ENCODE measurements at places on chromosomes 11 and 22.

- DNase-seq, result no peak
These were observed 60.9 kb downstream of the KDM2A start for GRCh38 chr11:67179892-67180490.

GRCh38 chr22:39264349-39265038, 19.7 kb upstream of the PDGFB start:
- no peak for DNase-seq

GRCh38 chr11:103953797-103954486, 82.5 kb upstream of the DDI1 start:
- DNase-seq, result no peak

DNA sequence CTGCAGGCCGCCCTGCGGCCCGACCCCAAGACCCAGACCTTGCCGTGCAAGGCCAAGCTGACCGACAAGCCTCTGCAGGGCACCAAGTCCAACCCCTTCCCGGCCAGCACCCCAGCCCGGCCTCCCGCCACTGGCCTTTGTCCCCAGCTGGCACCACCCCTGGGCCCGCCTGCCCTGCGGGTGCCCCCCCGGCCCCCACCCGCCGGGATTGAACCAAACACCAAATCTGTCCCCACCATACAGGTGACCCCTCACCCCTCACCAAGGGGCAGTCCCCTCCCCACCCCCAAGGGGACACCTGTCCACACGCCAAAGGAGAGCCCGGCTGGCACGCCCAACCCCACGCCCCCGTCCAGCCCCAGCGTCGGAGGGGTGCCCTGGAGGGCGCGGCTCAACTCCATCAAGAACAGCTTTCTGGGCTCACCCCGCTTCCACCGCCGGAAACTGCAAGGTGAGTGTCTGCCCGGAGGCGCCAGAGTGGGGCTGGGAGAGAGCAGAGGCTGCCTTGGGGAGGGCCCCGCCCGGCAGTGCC, 36.2 kb downstream of the MOB2 start:
- DNase-seq, result no peak

DNA sequence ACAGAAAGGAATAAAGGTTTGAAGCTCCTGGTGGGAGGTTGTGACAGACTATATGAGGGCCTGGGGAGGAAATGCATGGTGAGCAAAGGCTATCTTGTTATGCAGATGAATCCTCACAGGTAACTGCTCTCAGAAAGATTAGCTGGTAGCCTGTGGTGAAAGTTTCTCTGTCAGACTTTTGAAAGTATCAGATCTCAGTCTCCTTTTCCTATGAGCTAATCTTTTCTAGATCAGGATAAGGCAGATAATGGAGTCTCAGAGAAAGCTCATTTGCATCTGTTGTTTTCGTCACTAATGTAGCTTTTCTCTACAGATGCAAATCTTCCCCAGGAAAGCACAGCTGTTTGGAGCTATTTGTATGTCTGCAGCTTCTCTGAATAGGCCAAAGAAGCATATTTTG, 21.0 kb upstream of the OR6X1 start:
- DNase-seq, result no peak

DNA sequence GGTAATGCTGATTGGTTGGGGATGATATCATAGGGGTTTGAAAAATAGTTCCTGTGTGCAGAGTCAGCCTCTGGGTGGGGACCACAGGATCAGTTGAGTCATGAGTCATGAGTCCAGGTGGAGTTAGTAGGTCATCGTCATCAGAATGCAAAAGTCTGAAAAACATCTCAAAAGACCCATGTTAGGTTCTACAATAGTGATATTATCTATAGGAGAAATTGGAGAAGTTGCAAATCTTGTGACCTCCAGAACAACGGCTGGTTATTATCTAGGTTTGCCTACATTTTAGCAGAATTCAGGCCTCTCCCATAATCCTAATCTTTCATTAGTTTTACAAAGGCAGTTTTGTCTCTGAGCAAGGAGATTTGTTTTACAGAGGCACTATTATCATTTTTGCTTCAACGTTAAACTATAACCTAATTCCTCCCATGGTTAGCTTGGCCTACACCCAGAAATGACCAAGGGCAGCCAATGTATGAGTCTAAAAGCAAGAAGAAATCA, 38.9 kb downstream of the MS4A2 start:
- no peak for DNase-seq

- DNase-seq, result no peak
These were observed 21.4 kb upstream of the STK33 start for GRCh38 chr11:8615291-8616032.

- no peak for DNase-seq
These were observed 96.9 kb upstream of the CTSC start for GRCh38 chr11:88434333-88434976.

DNA sequence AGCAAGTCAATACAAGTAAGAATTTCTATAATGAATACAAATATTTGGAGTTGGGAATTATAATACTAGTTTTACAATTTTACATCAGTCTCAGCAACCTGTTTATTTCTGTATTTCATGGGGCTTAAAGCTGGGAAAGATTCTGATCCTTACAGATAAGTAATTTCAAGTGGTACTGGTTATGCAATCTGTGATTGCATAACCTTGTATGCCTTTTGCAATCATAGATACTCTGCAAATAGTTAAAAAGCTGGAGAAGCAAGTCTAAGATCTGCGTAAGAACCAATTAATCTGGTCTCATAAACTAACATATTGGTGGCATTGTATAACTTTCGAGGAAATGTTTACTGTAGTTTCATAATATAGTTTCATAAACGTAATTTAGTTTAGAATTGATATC, 198.3 kb upstream of the PGR start:
- DNase-seq, result no peak

DNA sequence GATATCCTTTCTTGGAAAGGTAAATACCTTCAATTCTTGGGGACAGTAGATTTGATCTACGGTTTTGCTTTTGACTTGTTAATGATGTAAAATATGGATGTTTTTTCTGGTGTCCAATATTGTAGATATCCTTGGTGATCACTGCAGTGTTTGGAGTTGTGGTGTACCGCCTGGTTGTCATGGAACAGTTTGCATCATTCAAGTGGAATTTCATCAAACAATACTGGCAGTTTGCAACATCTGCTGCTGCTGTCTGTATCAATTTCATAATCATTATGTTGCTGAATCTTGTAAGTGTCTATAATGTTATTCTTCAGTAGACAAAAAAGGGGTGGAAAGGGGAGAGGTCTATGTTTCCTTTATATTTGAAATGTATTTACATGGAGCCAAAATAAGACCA, 27.4 kb upstream of the MUC15 start:
- no peak for DNase-seq

GRCh38 chr11:104169091-104169490, 5.1 kb upstream of the PDGFD start:
- DNase-seq, result no peak

DNA sequence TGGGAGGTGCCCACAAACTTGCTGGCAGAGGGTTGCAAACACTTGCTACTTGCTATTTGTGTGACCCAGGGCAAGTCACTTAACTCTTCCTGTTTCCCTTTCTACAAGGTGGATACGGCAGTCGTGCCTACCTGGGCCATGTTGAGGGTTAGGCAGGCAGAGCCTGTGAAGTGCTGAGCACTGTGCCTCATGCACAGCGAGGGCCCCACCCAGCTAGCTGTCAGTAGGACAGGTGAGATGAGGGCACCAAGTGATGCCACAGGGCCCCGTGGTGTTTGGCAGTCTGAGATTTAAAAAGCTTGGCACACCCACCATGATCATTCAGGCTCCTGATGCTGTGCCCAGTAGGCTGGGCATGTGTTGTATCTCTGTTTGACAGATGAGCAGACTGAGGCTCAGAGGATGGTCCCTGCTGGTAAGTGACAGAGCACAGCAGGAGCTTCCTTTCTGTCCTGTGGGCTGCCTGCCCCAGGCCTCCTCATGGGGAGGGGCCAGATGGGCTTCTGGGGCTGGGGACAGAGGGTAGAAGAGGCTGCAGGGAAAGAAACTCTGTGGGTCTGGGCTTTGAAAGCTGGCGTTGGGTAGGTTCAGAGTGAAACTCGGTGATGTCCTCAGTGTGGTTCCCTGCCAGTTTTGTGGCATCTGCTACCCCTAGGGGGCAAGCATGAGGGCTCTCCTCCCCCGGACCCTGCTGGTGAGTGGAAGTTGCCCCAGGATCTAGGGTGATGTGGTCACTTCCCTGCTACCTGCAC, 59.3 kb downstream of the TSPAN18 start:
- DNase-seq, result no peak

- DNase-seq, result no peak
These were observed 1.2 kb downstream of the DGCR2 start for GRCh38 chr22:19120829-19121630.

- DNase-seq, result no peak
These were observed 51.3 kb upstream of the SESN3 start for GRCh38 chr11:95282291-95282751.

DNA sequence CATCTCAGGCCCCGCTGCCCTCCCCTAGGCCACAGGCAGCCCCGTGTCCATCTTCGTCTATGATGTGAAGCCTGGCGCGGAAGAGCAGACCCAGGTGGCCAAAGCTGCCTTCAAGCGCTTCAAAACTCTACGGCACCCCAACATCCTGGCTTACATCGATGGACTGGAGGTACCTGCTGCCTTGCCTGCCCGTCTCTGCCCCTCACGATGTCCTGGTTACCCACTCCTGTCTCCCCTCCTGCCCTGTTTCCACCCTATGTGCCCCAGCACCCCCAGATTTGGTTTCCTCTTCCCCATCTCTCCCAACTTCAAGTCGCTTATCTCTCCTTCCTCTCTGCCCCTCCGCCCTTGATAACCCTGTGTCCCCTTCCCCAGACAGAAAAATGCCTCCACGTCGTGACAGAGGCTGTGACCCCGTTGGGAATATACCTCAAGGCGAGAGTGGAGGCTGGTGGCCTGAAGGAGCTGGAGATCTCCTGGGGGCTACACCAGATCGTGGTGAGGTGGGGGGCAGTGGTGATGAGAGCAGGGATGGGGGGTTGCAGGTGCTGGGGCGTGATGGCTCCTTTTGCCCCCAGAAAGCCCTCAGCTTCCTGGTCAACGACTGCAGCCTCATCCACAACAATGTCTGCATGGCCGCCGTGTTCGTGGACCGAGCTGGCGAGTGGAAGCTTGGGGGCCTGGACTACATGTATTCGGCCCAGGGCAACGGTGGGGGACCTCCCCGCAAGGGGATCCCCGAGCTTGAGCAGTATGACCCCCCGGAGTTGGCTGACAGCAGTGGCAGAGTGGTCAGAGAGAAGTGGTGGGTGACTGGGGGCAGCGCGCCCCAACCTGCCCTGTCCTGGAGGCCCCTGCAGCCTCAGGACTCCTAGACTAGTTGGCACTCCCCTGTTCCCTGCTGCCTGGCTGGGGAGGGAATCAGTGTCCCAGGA, 930 bp downstream of the SCYL1 start:
- no peak for DNase-seq

GRCh38 chr11:60874421-60875365, 7.4 kb downstream of the ZP1 start:
- DNase-seq, result no peak
